Stimulated activated CD8-positive, alpha-beta memory T cell treated with anti-CD3 and anti-CD28 coated beads, Interleukin-4, amount 100 ng/mL, for 48 hours (primary cell): ENCODE measurements at places on chromosomes 4 and X.

GRCh38 chrX:119784747-119785446, 6.5 kb downstream of the RPL39 start:
- peak; percentile 64 for DNase-seq

DNA sequence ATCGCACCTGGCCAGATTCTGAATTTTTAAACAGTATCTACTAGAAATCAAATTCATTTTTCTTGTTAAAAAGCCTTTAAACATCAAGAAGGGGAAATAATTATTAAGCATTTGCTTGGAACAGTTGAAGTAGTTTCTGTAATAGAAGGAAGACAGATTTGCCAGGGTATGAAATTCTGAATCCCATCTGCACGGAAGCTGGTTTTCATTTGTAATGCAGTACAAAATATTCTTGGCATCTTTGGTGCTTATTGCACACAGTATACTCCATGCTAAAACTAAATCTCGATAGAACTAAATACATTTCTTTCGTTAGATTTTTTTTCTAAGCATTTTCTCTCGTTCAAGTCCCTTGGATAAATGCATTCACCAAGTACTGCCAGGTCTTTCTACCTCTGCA, 25.3 kb downstream of the TRIM2 start:
- DNase-seq = no peak

DNA sequence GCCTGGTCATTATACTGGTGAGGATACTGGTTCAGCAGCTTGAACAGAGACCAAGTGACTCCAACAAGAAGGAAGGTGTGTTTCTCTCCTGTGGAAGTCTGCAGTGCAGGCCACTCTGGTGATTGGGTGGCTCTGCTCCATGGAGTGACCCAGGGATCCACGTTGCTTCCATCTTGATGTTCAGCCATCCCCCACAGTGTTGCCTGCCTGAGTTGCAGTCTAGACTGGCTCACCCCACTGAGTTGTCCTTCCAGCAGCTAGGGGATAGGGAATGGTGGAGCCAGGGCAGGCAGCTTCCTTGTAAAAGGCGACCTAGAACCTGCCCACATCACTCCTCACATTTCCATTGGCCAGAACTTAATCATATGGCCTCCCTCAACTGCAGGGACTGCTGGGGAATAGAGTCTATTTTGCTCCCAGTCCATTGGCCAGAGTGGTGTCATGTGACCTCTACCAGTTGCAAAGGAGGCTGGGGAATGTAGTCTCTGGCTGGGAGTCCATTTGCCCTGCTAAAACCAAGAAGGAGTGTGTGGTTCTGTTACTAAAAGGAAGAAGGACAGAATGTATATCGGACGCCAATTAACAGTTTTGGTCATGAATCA, 8.0 kb downstream of the MAN2B2 start:
- DNase-seq = no peak

- DNase-seq = no peak
These were observed 745.3 kb upstream of the MAGEB2 start for GRCh38 chrX:29470030-29470429.

DNA sequence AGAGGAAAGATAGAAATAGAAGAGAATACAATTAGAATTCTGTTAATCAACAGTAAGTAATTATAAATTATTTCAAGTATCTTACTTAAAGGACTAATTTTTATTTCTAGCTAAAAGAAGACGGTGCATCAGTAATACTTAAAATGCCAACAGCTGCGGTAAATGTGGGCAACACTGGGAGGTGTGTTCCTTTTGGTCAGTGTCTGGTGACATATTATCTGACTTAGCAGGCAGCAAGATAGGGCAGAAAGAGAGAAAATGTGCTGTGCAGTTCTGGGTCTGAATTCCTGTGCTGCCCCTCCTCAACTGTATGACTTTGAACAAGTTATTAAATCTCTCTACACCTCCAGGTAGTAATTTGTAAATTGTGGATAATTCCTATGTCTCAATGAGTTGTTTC, 120.6 kb downstream of the ZNF827 start:
- DNase-seq = no peak
